ENCODE measurements at places on chromosomes 6 and 20. TPM values are rescaled to one million over a fixed set of nuclear protein-coding genes. Genes with fewer than 3 reads are reported as not detected.

SMLR1 gene
- total RNA-seq: not detected

PTPRT gene
- 0.18 TPM for total RNA-seq

SLC22A2 gene
- not detected for total RNA-seq

OXT gene
- not detected for total RNA-seq

DNA sequence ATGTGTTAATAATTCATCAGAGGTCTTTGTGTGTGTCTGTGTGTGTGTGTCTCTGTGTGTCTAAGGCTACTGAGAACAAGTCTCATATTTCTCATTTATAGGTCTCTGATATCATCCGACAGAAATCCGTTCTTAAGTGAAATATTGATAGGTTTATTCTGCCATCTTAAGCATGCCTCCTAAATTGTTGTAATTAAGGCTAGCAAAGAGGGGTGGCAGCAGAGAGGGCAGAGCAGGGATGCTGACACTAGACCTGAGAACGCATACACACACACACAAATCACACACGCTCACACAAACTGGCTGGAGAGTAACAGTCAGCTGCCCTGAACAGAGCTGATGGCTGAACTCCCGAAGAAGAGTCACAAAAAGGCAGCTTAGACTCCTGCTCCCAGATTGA lies 84.9 kb upstream of the LRFN2 start:
- H3K27me3 ChIP-seq: no peaks in the 10 kb centered on the region
- H3K36me3 ChIP-seq: no peaks in the 10 kb centered on the region
- H3K27ac ChIP-seq: no peak overlapping the region

GRCh38 chr20:52483382-52483781 lies 291.8 kb upstream of the ZFP64 start:
- H3K4me3 ChIP-seq: no peak overlapping the region
- no peak overlapping the region for H3K27ac ChIP-seq
- no peaks in the 10 kb centered on the region for H3K36me3 ChIP-seq
- H3K27me3 ChIP-seq: no peaks in the 10 kb centered on the region
- DNase-seq: no peak

- H3K36me3 ChIP-seq: no peaks in the 10 kb centered on the region
- no peak for DNase-seq
- H3K27me3 ChIP-seq: no peaks in the 10 kb centered on the region
- no peak overlapping the region for H3K27ac ChIP-seq
These were observed 56.4 kb downstream of the CD24 start for GRCh38 chr6:106918115-106918514.

DNA sequence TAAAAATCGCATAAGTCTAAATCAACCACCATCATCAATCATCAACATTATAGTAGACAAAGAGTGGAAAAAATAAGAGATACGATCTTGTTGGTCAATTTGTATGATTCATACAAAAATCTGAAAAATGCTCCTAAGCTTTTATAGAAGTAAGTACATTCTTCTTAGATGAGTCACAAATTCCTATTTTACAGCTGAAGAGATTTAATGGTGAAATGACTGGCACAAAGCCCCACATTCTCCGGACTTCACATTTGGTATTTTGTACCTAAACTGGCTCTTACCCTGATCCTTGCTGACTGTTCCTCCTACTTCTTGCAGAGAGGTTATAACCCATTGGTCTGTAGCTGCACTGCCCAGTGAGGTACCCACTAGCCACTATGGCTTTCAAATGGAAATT lies 29.9 kb upstream of the PREP start:
- peaks cover 2% of the 10 kb centered on the region for H3K27me3 ChIP-seq
- H3K27ac ChIP-seq: no peak overlapping the region
- no peak for DNase-seq
- H3K4me3 ChIP-seq: no peak overlapping the region

DNA sequence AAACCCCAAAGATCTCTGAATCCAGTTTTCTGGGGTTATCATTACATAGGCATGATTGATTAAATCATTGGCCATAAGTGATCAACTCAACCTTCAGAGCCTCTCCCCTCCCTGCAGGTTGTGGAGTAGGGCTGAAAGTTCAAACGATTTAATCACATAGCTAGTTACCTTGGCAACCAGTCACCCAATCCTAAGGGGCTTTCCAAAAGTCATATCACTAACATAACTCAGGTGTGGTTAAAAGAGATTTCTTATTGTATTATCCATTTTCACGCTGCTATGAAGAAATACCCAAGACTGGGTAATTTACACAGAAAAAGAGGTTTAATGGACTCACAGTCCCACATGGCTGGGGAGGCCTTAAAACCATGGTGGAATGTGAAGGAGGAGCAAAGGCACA lies 935.1 kb upstream of the SLC35B3 start:
- H3K4me1 ChIP-seq: no peaks in the 10 kb centered on the region
- H3K4me3 ChIP-seq: no peak overlapping the region
- no peaks in the 10 kb centered on the region for H3K27me3 ChIP-seq
- no peak overlapping the region for H3K27ac ChIP-seq
- no peaks in the 10 kb centered on the region for H3K36me3 ChIP-seq

Measured in aorta (tissue), 5 donors.